Activated gamma-delta T cell (primary cell): ENCODE measurements at places on chromosomes 16 and 17.

GRCh38 chr17:59427425-59427921, 96.0 kb downstream of the YPEL2 start:
- no peak for DNase-seq

- DNase-seq = peak; percentile 46
Observed at GRCh38 chr17:74779948-74780400, 3.8 kb upstream of the NAT9 start.

GRCh38 chr16:16910666-16911065, 531.7 kb downstream of the NPIPA7 start:
- DNase-seq = no peak

GRCh38 chr17:16814439-16814838, 124.4 kb downstream of the CCDC144A start:
- DNase-seq = no peak

DNA sequence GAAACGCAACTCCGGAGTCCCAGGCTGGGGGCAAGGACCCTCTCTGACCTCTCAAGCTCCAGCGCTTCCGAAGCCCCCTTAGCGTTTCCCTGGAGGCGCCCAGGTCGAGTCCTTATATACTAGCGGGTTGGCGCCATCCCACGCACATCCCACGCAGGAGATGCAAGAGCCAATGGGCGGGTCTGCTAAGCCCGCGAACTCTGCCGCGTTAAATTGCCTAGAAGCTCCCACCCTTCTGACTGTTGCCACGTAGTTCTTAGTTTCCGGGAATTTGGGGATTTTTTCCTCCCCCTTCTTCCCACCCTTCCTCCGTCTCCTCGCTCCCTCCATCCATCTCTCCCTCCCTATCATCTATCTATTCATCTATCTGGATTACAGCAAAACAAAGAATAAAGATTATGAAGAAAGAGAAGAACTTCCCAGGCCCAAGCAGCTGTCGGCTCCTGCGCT, at the start of gene SLFN11:
Gene SLFN11, minus strand, starts transcription at position 88 of the 450 bp plus-strand sequence. CDS start 9,814 bp downstream, outside the sequence.
- peak; percentile 45 for DNase-seq

DNA sequence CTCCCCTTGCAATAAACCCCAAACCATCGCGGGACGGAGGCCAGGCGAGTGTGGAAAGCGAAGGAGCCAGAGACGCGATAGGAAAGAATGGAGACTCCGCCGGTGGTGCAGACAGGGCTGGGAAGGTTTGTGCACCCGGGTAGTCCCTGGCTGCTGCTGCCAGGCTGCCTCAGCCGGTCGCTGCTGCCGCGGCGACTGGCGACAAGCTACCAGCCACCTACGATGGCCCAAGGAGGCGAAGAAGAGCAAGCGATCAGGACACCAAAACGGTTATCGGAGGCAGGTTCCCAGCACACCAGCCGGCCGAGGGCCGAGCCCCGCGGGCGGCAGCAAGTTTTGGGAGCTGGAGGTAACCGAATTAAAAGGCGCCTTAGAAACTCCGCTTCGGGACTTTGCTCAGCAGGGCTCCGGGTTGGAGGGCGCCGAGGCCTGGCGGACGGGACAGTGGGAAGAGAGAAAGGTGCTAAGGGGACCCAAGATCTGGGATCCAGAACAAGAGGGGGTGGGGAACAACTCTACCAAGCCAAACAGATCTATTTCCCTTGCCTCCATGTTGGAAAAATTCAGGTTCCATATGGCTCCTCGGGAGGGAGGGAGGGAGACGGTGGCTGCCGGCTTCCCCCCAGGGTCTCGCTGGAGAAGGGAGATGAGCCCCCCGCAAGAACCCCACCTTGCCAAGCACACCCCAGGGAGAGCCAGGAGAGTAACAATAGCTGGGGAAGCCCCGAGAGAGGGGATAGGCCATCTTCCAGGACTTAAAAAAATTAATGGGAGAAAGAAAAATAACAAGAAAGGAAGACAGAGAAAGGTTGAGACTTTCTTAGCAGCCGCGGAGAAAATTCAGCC, 9.7 kb upstream of the HOXB2 start:
- no peak for DNase-seq

- no peak for DNase-seq
Observed at GRCh38 chr17:42891539-42892152, 9.0 kb upstream of the G6PC1 start.

DNA sequence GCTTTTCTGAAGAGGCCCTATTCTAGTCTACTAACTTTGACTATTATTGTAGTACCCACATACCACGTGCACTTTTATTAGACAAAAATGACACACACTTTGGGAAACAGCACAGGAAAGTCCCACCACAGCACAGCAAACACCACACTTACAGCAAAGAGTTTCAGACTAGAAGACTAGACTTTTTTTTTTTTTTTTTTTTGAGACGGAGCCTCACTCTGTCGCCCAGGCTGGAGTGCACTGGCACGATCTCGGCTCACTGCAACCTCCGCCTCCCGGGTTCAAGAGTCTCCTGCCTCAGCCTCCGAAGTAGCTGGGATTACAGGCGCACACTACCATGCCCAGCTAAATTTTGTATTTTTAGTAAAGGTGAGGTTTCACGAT, 20.1 kb downstream of the YWHAE start:
- DNase-seq = no peak

DNA sequence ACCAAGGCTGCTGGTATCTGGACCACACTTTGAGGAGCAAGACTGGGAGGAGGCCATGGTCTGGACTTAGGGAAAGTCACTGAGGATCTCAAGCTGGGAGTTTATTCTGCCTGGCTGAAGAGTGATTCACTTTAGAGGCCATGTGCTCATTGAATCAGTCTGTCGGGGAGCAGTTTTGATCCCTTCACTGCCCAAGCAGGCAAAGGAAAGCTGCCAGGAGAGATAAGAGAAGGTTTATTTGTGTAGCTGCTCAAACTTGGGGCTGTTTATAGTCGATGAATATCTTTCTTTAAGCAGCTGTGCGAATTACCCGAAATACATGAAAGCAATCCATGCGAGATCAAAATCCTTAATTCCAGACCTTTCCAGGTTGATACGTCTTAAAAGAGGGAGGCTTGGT, 544.4 kb upstream of the EEF2KMT start:
- no peak for DNase-seq

- DNase-seq = no peak
Observed at GRCh38 chr17:78234261-78234865, 2.9 kb downstream of the TMEM235 start.

- no peak for DNase-seq
Observed at GRCh38 chr17:39606434-39607056, 1.2 kb downstream of the NEUROD2 start.
